ENCODE measurements at places on chromosomes 12 and 14.

DNA sequence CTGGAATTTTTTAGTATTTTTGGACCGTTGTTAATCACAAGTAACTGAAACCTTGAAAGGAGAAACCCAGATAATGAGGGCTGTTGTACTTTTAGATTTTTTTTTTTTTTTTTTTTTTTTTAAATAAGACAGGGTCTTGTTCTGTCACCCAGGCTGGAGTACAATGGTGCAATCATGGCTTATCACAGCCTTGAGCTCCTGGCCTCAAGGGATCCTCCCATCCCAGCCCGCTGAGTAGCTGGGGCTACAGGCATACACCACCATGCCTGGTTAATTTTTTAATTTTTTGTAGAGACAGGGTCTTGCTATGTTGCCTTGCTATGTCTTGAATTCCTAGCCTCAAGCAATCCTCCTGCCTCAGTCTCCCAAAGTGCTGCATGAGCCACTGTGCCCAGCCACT is 211.6 kb downstream of the SYNE2 start:
- peaks cover 26% of the 10 kb centered on the region for H3K4me1 ChIP-seq
- no peak overlapping the region for H3K27ac ChIP-seq
- peaks cover 7% of the 10 kb centered on the region for H3K36me3 ChIP-seq

DNA sequence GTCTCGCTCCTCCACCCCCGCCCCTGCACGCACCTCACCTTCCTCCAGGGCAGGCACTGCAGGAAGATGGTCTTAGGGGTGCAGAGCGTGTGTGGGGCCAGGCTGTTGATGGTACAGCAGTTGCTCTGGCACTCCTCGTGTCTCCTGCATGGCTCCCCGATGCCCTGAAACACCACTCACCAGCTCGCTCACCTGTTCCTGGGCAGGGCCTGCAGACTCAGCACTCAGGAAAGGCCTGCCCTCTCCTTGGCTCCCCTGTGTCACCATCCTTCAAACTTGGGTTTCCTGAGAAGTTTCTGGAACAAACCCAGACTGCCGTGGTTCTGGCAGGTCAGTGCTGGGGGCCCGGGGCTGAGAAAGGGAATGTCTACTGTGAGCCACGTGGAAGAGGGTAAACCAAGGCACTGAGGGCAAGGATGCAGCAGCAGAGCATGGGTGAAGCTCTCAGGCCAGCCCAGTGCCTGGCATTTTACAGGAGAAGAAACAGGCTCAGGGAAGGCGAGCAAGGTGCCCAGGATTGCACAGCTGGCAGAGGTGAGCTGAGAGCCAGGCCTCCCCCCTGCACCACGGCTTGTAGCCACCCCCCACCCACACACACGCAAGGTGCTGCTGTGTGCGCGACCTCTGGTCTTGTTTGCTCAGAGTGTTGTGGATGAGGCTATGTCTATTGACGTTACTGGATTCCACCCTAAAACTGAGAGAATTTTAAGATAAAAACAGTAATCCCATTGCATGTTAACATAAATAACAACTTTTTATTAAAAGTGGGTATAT is 5.5 kb downstream of the LRCOL1 start:
- no peak overlapping the region for H3K4me3 ChIP-seq
- peaks cover 93% of the 10 kb centered on the region for H3K27me3 ChIP-seq
- H3K27ac ChIP-seq, result no peak overlapping the region
- no peak for DNase-seq
- H3K36me3 ChIP-seq, result no peaks in the 10 kb centered on the region
- H3K4me1 ChIP-seq, result peaks cover 21% of the 10 kb centered on the region

GRCh38 chr14:39109893-39110715 is 4.0 kb upstream of the GEMIN2 start:
- DNase-seq, result no peak
- no peak overlapping the region for H3K27ac ChIP-seq
- no peaks in the 10 kb centered on the region for H3K27me3 ChIP-seq
- peaks cover 14% of the 10 kb centered on the region for H3K36me3 ChIP-seq
- no peak overlapping the region for H3K4me3 ChIP-seq

- no peak for DNase-seq
- no peak overlapping the region for H3K4me3 ChIP-seq
- no peaks in the 10 kb centered on the region for H3K36me3 ChIP-seq
Observed at GRCh38 chr14:89573399-89573657, 156.3 kb upstream of the FOXN3 start.

GRCh38 chr14:101755591-101756324 is 5.8 kb upstream of the PPP2R5C start:
- DNase-seq, result no peak
- H3K36me3 ChIP-seq, result no peaks in the 10 kb centered on the region
- H3K27me3 ChIP-seq, result peaks cover 84% of the 10 kb centered on the region
- no peaks in the 10 kb centered on the region for H3K4me1 ChIP-seq
